ENCODE measurements at places on chromosomes 7 and 10. TPM values are rescaled to one million over a fixed set of nuclear protein-coding genes. Genes with fewer than 3 reads are reported as not detected.

Gene JAKMIP3
- 0.51 TPM for polyA plus RNA-seq

Gene ITIH5
- 51.0 TPM for polyA plus RNA-seq

Gene C1QL3
- 0.74 TPM for polyA plus RNA-seq

Gene GLCCI1
- polyA plus RNA-seq: 10.5 TPM

Gene GPR15LG
- polyA plus RNA-seq: not detected

Gene MYOZ1
- polyA plus RNA-seq: 531 TPM

Gene OPN4
- 0.87 TPM for polyA plus RNA-seq

Gene CALHM1
- polyA plus RNA-seq: 0.11 TPM

Gene OPN1SW
- polyA plus RNA-seq: 2.4 TPM

Gene GPR141
- polyA plus RNA-seq: 0.16 TPM

Gene UPP1
- polyA plus RNA-seq: 2.0 TPM

Gene LIPJ
- polyA plus RNA-seq: 0.10 TPM

- DNase-seq: peak; percentile 65
These were observed 68.1 kb downstream of the SCRN1 start for GRCh38 chr7:29921404-29922010.

DNA sequence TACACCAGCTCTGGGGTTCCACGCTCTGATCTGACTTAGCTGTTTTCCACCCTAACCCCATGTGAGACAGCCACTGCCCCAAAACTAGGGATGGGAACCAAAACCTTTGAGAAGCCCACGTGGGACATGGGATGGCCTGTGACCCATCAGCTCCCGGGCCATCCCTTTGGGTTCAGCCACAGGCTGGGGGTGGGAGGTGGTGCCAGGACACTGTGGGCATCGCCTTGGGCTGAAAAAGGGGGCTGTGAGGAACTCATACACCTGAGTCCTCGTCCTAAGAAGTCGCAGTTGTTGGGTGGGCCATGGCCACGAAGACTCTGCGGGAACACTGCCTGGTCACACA is 379.1 kb downstream of the DNAJB6 start:
- no peak for DNase-seq

DNA sequence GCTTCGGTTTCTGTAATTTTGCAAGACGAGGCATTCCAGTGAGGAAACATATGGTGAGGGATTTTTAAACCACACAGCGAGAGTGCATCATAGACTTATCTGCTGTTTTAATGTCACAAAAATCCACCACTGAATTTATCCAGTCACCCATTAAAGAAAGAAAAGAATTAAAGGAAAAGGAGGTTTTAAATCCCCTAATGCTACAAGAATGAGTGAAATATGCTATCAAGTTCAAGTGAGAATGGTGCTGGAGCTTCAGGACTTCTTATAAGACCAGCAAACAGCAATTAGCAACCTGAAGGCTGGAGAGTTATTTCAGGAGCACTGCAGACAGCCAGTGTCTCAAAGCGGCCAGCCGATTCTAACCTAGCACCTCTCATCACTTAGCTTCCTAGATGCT is 439.1 kb upstream of the MGMT start:
- peak; percentile 79 for DNase-seq

DNA sequence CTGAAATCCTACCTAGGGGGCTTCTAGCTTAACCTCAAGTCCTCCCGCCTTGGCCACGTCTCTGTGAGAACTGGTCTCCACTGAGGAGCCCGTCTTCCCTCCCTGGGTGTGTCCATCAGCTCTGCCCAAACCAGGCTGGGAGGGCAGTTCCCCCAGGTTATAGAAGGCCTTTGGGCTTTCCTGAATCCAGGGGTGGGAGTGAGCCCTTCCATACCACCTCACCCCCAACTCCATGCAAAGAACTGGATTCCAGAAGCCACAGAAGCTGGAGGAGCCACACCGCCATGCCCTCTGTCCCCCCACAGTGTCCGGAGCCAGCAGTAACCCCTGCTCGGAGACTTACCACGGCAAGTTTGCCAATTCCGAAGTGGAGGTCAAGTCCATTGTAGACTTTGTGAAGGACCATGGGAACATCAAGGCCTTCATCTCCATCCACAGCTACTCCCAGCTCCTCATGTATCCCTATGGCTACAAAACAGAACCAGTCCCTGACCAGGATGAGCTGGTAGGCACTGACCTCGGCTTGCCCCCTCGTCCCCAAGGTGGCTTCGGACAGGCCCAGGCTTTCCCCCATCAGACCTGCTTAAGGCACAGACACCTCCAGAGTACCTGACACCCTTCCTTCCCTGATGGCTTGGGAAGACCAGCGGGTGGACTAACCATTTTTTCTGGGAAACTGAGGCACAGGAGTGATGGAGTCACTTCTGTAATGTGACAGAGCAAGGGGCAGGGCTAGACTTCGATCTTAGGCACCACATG is 4.7 kb downstream of the CPA1 start:
- DNase-seq: no peak

DNA sequence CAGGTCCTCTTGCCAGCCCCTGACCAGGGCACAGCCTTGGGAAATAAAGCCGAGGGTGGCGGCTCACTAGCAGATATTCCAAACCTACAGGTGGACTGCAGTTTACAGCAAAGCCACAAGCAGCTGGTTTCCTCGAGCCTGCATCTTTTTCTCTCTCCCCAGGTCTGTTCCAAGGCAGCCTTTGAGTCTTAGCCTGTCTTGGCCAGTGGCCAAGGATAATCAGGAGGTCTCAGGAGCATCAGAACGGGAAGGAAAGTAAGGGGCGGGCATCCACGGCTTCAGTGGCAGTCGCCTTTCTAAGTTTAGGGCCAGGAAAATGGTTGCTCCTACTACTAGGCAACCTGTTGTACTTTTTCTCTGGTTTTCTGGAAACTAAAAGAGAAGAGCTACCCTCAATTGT is 219.7 kb upstream of the ZMIZ1 start:
- peak; percentile 53 for DNase-seq

DNA sequence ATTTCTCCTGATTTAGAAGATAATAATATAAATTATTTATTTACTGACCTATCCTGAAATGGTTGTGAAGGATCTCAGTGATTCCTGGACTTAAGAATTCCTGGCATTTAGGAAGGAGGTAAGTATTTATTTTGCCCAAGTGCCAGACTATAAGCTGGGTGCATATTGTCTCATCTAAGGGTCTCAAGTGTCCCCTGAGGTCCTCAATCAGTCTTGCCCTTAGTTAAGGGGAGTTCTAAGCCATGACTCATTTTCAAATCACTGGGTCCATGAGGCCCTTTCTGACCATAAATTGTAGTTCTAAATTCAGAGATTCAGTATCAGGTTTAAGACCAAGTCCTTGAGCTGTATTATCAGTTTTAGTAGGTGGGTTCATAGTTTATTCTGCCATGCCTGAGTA is 251.6 kb upstream of the MEOX2 start:
- no peak for DNase-seq

DNA sequence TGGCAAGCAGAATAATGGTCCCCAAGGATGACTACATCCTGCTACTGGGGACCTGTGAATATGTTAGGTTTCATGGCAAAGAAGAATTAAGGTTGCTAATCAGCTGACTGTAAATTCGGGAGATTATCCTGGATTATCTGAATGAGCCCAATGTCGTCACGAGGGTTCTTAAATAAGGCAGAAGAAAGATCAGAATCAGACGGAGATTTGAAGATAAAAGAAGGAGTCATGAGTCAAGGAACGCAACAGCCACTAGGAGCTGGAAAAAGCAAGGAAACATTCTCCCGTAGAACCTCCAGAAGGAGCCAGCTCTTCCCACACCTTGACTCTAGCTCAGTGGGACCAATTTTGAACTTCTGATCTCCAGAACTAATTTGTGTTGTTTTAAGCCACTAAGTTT is 82.9 kb upstream of the APBB1IP start:
- DNase-seq: no peak

DNA sequence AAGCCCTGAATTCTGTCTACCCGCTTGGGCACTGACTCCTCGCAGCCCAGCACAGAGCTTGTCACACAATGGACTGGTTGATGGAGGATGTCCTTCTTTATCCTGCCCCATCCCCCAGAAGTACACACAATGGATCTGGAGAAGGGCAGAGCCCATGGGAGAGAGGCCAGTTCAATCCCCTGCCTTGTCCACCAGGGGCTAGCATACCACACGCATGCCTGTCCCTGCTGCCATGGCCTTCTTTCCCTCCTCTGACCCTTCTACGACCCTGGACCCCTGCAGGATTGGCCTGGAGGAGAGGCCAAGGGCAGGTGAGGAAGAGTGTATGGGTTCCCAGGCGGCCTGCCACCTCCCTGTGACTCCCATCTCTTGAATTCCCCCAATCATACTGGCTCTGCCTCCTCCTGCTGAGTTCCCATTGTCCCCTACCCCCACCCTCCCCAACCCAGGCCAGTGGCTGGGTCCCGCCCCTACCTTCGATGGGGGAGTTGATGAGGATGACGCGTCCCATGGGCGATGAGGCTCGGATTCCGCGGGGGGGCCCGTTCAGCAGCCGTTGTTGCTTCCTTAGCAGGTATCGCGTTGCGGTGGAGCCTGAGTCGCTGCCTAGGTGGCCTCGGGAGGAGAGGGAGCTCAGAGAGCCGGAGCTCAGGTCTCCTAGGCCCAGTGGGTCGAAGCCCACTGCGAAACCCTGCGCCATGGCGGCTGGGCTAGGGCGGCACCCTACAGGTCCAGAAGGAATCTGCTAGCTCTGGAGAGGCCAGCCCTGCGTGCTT is 1.2 kb downstream of the PDZD7 start:
- DNase-seq: no peak

GRCh38 chr10:118911363-118911762 is 118.2 kb upstream of the NANOS1 start:
- DNase-seq: no peak

DNA sequence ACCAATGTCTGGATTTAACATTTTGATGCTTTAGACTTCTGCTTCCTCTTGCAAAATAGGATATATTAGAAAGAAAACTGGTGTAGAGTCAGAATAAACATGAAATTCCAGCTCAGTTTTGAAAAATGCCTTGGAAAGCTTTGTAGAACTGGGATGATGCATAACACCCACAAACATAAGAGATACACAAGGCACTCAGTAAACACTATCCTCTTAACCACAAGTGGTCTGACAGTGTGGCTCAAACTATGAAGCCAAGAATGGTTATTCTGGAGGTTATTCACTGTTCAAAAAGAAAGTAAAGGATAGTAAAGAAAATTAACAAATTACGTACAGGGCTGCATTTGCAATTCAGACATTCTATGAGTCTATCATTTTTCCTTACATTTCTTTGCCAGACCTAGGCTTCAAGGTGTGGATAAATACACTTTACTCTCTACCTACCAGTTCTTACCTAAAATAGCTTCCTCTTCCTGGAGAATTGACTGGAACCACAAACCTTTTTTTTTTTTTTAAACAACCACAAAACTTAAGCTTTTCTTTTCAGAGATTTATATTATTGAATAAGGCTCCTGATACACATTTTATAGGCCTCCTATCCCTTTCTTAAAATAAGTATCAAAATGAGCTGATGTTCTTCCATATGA is 9.0 kb upstream of the RSBN1L start:
- no peak for DNase-seq

- DNase-seq: no peak
These were observed 218.4 kb downstream of the CHRM2 start for GRCh38 chr7:137086896-137087295.

GRCh38 chr7:69388452-69389137 is 209.7 kb upstream of the AUTS2 start:
- DNase-seq: no peak

GRCh38 chr10:72069751-72070526 is 18.4 kb downstream of the SPOCK2 start:
- no peak for DNase-seq

DNA sequence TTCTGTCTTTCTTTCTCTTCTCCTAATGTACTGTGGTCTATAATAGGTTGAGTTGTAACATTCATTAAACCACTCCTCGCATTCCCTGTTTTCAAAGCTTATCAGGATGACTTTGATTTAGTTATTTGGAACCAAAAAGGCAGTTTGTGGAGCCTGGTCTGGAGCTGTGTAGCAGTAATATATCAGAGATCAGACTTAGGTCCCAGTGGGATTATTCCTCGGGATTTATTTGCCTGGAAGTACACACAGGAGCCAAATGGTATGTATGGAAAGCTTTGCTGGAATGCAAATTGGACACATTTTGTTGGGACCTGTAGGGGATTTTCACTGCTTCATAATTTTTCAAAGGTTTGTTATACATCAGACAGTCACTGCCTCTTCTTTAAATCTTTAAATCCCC is 40.9 kb downstream of the GBF1 start:
- DNase-seq: peak; percentile 12

- DNase-seq: no peak
These were observed at the start of gene HKDC1 for GRCh38 chr10:69220041-69220451. TSS of gene HKDC1 (plus strand) at chr10:69220332. CDS start at chr10:69220436, 104 bp downstream.

- DNase-seq: peak; percentile 42
These were observed 14.4 kb upstream of the TTYH3 start for GRCh38 chr7:2617325-2617905.

DNA sequence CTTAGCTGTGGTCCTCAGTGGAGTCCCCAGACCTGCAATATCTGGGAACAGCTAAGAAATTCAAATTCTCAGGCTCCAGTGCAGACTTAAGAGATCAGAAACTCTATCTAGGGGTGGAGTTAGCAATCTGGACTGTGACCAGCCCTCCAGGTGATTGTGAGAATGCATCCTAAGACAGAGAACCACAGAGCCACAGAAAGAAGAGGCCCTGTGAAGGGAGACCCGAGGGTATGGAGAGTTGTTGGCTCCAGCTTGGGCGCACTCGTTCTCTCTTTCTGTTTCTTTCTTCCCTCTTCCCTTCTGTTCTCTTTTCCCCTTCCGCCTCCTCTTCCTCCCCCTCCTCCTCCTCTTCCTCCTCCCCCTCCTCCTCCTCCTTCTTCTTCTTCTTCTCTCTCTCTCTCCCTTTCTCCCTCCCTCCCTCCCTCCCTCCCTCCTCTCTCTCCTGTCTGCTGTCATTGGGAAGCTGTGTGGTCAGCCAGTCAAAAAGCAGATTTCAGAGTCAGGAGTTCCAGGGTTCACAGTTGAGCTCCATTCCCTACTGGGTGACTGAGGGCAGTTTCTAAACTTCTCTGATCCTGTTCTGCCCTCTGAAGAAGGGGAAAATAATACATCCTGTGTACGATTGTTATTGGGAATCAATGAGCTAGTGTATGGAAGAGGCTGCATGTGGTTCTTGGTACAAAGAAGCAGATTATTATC is 62.1 kb upstream of the STEAP1B start:
- peak; percentile 57 for DNase-seq

- no peak for DNase-seq
These were observed 1024.8 kb upstream of the AUTS2 start for GRCh38 chr7:68573271-68574005.

DNA sequence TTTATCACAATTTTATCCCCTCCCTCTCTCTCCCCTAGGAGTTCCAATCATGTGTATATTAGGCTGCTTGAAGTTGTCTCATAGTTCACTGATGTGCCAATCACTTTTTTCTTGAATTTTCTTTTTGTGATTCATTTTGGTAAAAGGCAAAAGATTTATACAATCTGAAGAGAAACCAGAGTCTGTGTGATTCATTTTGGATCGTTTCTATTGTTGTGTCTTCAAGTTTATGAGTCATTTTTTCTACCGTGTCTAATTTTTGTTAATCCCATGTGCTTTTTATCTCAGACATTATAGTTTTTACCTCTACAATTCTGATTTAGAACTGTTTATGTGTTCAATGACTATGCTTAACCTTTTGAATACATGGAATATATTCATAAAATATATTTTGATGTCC is 483.9 kb upstream of the AUTS2 start:
- no peak for DNase-seq
